Cardiac fibroblast (primary cell): ENCODE measurements at places on chromosomes 2 and 18.

DNA sequence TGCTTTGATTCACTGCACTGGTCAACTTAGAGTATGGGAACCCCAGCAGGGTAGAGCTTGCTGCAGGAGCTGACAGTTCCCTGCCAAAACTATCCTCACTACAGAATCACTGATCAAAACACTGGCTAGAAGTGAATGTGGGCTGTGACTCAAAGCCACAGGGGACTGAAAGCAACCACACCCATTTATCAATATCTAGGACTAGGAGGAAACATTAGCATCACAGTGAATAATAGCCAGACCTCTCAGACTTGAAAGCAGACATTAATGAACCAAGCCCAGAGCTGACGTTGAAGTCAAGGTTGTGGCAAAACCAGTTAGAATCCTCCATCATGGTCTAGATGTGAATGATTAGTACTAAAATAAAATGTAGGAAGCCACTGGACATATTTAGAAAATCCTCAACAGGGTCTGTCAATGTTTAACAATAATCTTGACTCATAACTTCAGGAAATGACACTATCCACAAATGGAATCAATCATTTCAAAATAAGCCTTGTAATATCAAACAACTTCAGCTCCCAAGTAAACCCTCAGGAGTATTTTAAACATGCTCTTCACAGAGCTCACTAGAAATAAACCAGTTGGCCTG lies 131.4 kb downstream of the CDH20 start:
- no peak for DNase-seq

GRCh38 chr18:62716619-62717168 lies 1.4 kb downstream of the PHLPP1 start:
- DNase-seq = no peak

DNA sequence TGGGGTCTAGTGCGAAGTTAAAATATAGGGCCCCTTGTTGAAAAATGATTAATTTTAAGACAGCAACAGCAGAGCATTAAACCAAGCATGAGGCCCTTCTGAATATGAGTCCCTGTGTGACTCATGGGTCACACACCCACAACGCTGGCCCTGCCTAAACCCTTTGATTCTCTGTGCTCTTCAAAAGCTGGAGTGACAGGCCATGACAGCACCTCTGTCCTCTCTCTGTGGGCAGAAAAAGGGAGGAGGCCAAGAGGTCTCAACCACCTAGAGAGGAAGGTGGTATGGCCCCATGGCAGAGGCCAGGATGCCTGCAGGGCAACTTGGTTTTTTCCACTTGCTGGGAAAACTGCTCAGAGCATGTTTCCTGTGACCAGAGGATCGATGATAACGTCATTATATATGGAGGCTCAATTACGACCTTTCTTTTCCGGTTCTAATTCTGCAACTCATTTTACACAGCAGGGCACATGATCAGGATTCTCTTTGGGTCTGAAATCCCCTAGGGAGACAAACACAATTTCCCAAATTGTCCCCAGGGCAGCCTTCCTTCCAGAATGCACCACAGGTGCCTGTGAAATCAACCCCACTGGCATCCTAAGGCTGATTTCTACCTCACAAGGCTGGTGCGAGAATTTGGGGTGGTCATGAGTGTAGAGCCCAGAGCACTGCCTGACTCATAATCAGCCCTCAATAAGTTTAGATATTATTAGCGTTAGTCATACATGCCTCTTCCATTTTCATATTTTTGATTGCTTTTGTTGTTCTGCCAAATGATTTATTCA lies 102.0 kb upstream of the PPP1CB start:
- DNase-seq = peak; percentile 56

GRCh38 chr2:143830476-143830875 lies 689.4 kb downstream of the ZEB2 start:
- DNase-seq = no peak

DNA sequence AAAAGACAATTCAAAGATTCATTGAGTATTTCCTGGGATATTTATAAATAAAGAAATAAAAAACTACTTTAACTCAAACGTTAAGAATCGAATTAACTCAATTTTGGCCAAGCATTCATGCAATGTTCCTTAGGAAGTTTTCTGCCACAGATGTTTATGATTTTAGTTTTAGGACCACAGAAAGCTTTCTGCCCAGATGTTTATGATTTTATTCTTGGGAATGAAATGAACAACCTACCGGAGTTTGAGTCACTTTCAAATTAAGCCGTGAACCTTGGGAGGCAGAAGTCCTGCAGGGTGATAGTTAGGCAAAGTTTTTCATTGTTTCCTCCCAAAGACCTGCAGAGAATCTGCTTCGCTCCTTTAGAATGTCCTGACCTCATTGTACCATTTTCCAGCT lies 34.7 kb upstream of the MBP start:
- DNase-seq = no peak

GRCh38 chr18:10776493-10776892 lies 250.7 kb downstream of the NAPG start:
- DNase-seq = peak; percentile 15

- no peak for DNase-seq
These were observed 71.2 kb downstream of the STK25 start for GRCh38 chr2:241437179-241437578.

- no peak for DNase-seq
These were observed 115.3 kb downstream of the ACOXL start for GRCh38 chr2:110847651-110848050.

DNA sequence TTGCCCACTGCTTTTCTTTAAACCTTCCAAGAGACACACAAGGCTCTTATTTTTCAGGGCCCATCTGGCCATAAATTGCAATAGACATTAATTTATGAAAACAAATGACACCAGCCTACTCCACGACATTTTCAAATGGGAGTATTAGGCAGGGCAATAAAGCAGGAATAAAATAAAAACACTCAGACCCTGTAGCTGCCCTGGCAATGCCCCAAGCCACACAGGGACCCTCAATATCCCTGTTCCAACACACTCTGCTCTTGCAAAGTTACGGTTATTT lies 550.8 kb upstream of the TNP1 start:
- no peak for DNase-seq

DNA sequence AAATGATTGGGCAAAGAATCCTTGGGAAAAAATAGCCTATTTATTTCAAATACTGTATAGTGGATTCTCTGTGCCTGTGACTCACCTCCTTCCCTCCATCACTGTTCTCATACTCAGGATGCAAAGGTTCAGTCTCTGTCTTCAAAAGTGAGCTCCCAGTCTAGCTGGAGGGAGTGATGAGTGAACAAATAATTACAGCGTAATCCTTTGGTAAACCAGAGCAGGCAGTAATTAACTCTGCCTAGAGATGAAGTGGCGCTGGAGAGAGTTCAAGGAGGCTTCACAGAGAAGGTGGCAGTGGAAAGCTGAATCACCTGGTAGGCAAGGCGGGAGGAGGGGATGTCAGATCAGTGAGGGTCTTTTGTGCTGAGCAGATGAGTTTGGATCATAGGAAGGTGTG lies 6.5 kb downstream of the DGUOK start:
- DNase-seq = no peak

DNA sequence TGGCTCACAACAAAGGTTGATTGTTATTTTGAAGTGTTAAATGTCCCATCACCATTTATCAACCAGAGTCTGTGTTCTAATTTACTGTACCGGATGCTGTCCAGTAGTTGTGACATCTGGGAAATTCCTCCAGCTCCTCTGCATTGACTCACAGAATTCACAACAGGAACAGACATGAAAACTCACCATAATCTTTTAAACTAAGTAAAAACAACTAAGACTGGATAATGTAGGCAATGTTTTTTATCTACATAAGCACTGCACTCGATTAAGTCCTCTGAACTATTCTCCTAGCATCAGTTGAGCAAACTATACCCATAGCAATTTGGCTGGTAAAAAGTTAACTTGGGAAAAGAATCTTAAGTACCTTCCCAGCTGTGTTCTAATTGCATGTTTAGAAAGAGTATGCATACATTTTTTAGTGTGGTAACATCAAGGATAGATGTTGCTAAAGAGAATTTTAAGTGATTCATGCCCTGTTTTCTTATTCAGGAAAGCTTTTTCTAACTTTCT lies 42.9 kb upstream of the MYO1B start:
- DNase-seq = peak; percentile 97

GRCh38 chr2:112493048-112493447 lies 11.1 kb downstream of the TTL start:
- peak; percentile 17 for DNase-seq

DNA sequence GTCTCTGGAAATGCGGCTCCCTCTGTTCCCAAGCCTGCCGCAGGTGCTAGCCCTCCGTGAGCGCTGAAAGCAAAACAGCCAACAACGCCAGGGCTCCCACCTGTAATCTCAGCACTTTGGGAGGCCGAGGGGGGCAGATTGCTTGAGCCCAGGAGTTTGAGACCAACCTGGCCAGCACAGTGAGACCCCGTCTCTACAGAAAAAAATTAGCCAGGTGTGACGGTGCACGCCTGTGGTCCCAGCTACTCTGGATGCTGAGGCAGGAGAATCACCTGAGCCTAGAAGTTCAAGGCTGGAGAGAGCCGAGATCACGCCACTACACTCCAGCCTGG lies 41.3 kb upstream of the PTMA start:
- no peak for DNase-seq

DNA sequence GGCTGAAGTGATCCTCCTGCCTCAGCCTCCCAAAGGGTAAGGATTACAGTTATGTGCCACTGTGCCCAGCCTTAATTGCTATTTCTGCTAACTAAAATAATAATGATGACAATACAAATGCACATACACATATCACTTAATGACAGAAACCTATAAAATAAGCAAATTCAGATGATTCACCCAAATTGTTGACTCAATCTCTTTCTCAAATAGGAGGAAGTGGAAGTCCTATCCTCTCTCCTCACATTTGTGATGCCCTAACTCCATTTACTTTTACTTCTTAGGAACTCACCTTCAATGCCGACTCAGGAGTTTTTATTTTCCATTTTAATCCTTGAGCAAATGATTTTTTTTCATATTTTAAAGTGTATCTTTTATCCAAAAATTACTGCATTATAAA lies 24.5 kb upstream of the RAPH1 start:
- DNase-seq = no peak

- no peak for DNase-seq
These were observed 137.6 kb downstream of the TNS1 start for GRCh38 chr2:217864963-217865772.

GRCh38 chr2:223654384-223654915 lies 52.3 kb upstream of the SCG2 start:
- DNase-seq = peak; percentile 74

- DNase-seq = no peak
These were observed 35.4 kb downstream of the SFXN5 start for GRCh38 chr2:73035899-73036711.

GRCh38 chr2:46428911-46429436 lies 50.4 kb upstream of the TMEM247 start:
- DNase-seq = no peak

GRCh38 chr2:188647430-188648070 lies 326.6 kb upstream of the COL3A1 start:
- DNase-seq = no peak

- DNase-seq = no peak
These were observed 153.0 kb upstream of the TWIST2 start for GRCh38 chr2:238694922-238695321.

GRCh38 chr2:222862909-222863544 lies 2.2 kb downstream of the ACSL3 start:
- no peak for DNase-seq

DNA sequence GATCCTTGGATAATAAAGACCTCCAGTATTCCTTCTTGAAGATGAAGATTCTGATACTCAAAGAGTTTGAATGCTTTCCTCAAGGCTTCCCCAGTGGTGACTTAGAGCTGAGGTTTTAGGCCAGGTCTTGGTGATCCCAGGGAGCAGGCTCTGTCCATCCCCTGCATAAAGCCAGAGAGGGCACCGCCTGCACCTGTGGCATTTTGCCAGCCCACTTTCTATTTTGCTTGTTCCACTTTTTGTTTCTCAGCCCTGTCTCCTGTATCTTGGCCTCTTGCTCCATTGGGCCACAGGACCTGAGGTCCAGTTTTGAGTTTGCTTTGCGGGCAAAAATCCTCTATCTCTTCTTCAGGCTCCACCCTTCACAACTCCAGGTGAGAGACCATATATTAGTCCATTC lies 6.7 kb upstream of the SCYGR1 start:
- DNase-seq = no peak

DNA sequence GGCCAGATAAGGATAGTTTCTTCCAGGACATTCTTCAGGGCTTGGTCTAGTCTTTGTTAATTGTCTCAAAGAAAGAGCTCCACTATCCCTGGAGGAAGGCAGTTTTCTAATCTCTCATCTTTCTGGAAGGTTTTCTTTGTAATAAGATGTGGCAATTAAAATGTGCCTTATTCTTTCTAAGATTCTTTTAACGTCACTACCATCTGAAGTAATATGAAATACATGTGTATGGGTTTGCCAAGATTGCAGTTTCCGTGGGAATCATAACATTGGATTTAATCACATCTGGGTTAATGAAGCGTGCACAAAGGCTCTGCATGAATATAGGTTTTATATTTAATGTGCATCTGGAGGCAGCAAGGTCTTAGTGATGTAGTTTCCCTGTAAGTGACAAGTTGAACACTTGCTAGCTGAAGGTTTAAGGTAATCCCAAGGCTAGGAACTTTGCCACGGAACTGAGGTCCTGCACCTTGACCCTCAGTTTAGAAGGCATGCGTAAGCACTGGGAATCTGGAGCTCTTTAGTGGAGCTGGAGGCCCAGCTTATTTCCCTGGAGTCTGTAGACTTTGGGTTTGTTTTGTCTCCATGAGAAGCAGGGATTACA lies 25.7 kb downstream of the DIS3L2 start:
- peak; percentile 40 for DNase-seq

- DNase-seq = no peak
These were observed 63.9 kb downstream of the AOX1 start for GRCh38 chr2:200649724-200650123.

GRCh38 chr18:27824841-27825681 lies 351.9 kb downstream of the CDH2 start:
- DNase-seq = no peak

GRCh38 chr2:201157694-201158093 lies 25.2 kb upstream of the CASP10 start:
- DNase-seq = peak; percentile 34

DNA sequence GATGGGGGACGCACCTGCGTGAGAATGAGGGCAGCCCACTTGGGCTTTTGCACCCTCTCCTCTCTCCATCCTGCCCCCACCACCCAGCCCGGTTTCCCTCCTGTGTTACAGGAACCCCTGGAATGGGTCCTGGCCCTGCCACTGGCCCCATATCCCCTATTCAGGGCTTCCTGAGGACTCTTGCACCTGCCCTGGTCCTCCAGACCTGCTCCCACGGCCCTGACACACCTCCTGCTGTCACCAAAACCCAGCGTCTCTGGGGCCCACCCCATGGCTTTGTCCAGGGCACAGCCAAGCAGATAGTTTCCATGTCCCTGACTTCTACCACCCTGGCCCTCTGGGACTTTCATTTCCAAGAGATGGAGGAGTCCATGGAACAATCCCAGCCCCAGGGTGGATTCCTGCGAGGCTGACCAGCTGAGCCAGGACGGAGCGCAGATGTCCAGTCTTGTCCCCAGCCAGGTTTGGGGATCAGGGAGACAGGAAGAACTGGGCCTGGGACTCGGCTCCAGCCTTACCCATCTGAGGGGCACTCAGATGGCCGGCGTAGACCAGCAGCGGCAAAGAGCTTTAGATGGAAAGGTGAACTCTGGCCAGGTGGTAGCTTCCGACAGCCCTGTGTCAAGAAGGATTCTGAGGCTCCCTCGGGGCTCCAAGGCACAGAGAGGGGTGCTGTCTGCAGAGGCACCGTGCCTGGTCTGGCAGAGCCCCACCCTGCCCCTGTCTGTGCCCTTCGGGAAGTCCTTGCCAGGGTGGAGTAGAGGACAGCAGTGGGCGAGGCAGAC lies 12.0 kb downstream of the GPR35 start:
- no peak for DNase-seq

GRCh38 chr2:61255580-61256437 lies 93.8 kb downstream of the C2orf74 start:
- peak; percentile 71 for DNase-seq
